ENCODE measurements at places on chromosomes 6 and 20.
A peak's percentile ranks its signal among the peaks of the same experiment; 100 is the strongest.

- DNase-seq, result peak; percentile 81
These were observed 52.8 kb downstream of the MRPL14 start for GRCh38 chr6:44074439-44074812.

GRCh38 chr6:14614631-14615030, 497.1 kb downstream of the CD83 start:
- no peak for DNase-seq

DNA sequence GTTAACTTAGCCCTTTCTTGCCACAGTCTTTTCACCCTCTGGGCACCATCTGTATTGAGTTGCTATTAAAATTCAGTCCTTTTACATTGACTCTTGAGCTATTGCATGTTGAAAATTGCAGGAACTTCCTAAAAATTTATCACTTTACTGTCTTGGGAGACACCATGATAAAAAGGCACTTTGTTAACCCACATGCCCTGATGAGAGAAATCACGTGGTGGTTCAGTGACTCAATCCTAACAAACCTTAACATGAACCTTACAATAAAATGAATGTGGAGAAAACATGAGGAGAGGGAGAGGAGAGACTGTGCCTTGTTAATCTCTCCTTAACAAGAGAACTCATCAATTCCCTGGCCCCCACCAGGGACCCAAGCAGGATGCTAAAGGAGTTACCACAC, 30.8 kb downstream of the GSTA4 start:
- no peak for DNase-seq

GRCh38 chr20:23652926-23653325, 15.2 kb upstream of the CST3 start:
- no peak for DNase-seq

GRCh38 chr6:127641905-127642304, 64.9 kb downstream of the C6orf58 start:
- no peak for DNase-seq

- no peak for DNase-seq
These were observed 211.7 kb upstream of the PRND start for GRCh38 chr20:4509825-4510522.

- DNase-seq, result no peak
These were observed 144.4 kb upstream of the PDE10A start for GRCh38 chr6:165807249-165807960.
